ENCODE measurements at places on chromosomes 1 and 21. TPM values are rescaled to one million over a fixed set of nuclear protein-coding genes. Genes with fewer than 3 reads are reported as not detected.

The ERG gene
- total RNA-seq = 5.0 TPM

The PRKCZ gene
- total RNA-seq = 60.7 TPM

The TMEM200B gene
- 6.3 TPM for total RNA-seq

The OR10J4 gene
- total RNA-seq = not detected

DNA sequence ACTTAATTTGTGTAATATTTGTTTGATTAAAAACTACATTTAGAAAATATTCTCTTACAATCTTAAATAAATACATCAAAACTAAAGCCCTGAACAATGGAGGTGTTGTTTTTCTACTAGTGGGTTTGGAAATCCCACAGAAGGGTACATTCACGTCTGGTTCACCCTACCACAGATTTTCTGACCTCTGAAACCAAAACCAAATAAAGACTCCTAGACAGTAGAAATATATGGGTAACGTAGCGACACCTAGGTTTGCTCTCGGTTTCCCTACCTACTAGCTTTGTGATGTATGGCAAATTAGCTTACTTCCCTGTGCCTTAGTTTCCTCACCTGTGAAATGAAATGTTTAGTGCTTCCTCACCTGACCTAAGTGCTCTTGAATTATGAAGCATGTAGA lies 312.6 kb downstream of the DPYD start:
- DNase-seq = no peak

DNA sequence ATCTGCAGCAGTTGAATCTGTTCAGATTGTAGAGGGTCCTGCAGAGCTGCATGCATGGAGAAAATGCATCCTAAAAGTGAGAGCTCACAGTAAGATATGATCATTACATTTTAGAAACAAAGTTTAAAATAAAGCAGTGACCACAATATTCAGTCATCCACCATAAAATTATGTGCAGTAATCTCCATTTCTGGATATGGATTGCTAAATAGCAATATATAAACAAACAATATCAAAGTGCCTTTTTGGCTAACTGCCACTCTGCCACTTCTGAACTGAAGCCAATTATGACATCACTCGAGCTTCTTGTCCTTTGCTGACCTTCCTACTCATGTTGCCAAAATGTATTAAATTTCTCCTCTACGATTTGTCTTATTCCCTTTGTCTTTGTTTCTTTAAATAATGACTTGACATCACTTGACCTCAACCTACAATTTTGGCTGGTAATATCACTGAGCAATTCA lies 262.0 kb upstream of the CXADR start:
- no peak for DNase-seq

DNA sequence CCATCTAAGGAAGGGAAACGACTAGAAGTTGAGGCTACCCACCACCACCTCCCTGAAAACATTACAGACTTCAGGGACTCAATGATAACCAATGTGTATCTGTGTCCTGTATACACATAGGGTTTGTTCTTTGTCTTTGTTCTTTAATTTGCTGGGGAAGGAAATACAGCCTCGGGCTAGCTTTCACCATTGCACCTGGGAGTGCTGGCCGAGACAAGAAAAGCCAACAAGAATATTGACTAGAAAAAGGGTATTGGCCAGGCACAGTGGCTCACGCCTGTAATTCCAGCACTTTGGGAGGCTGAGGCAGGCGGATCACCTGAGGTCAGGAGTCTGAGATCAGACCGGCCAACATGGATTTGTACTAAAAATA lies 50.4 kb downstream of the MDM4 start:
- DNase-seq = no peak

GRCh38 chr1:21255284-21255942 lies 34.9 kb downstream of the ECE1 start:
- peak; percentile 97 for DNase-seq

- no peak for DNase-seq
Observed at GRCh38 chr1:209880031-209880430, 52.3 kb downstream of the UTP25 start.

GRCh38 chr1:115706587-115707425 lies 61.7 kb downstream of the CASQ2 start:
- no peak for DNase-seq

All from left colon (tissue), 2 donors.